ENCODE measurements at places on chromosomes 3 and 15.

GRCh38 chr3:191005790-191006189 lies 143.3 kb upstream of the GMNC start:
- DNase-seq, result no peak

GRCh38 chr3:30628901-30629590 lies 22.6 kb downstream of the TGFBR2 start:
- DNase-seq, result no peak

DNA sequence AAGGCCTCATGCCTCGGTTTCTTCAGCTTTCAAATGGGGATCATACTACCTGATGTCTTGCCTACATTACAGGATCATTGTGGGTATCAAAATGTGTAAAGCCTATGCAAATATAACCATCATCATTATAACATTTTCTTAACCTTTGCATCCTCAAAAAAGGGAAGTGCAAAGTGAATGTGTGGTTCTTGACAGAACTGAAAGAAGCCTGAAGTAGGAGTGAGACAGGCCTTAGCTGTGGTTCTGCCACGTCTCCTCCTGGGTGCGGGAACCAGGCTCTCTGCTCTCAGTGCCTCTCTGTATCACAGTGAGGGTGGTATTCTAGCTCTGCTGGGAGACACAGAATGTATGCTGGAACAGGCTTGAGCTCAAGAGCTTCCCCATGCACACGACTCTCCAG lies 316.9 kb upstream of the ICE2 start:
- DNase-seq, result no peak

DNA sequence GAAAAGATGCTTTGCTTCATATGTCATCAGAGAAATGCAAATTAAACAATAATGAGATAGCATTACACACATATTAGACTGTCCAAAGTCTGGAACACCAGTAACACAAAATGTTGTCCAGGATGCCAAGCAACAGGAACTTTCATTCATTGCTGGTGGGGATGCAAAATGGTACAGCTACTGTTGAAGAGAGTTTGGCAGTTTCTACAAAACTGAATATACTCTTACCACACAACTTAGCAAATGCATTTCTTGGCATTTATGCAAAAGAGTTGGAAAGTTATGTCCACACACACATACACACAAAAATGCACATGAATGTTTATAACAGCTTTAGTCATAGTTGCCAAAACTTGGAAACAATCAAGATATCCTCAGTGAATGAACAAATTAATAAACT lies 195.2 kb upstream of the MME start:
- no peak for DNase-seq

DNA sequence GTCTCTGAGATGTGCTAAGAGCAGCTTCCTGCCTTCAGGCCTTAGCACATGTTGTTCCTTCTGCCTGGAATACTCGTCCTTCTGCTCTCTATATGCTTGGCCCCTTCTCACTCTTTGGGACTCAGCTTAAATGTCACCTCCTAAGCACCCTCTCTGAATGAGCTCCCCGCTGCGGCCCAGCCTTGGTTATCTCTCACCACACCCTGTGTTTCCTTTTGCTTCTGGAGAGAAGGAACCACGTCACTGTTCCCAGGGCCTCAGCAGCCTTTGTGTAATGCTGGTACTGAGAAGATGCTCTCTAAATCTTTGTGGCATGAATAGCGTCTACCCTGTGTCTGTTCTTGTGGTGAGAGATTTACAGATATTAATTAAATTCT lies 2.2 kb downstream of the FAH start:
- peak; percentile 83 for DNase-seq

DNA sequence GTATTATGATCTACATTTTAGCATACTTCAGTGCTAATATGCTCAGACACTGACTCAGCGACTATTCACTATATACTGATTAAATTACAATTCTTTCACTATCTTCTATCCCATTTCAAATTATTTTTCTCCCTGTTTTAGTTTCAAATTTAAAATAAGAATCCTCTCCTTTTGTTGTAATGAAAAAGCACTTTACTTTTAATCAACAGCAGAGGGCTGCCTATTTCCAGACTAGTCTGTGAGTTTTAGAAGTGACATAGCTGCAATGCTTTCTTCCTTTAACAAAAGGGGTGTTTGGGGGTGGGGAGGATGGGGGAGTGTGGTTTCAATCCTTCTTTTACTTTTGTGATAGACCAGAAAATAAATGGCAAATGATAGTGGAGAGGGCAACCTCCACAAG lies 2.4 kb downstream of the NEDD4 start:
- no peak for DNase-seq

GRCh38 chr3:37309921-37310665 lies 135.7 kb upstream of the LRRFIP2 start:
- no peak for DNase-seq

GRCh38 chr3:71591101-71591500 lies 7.6 kb upstream of the FOXP1 start:
- DNase-seq, result no peak

Data from K562 (cell line).